ENCODE measurements at places on chromosomes 4 and X.

GRCh38 chr4:159937595-159937994 is 834.7 kb downstream of the RAPGEF2 start:
- DNase-seq: no peak

- peak; percentile 50 for DNase-seq
Observed at GRCh38 chr4:3346146-3346545, 53.3 kb downstream of the RGS12 start.

DNA sequence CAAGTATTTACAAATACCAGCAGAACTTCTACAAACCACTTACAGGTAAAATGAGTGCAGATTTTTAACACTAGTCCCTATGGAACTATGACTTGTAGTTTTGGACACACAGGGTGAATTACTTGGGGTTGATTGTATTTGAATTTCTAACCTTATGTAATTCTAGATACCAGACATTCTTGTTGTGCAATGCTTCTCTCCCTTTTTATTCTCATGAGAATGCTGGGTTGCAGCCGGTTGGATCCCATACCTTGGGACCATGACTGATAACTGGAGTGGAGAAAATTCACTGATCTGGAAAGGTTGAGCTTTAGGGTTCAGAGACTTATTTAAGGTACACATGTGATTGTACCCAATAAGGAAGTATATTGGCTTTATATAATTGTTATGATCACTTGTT is 8.8 kb downstream of the TET2 start:
- no peak for DNase-seq

DNA sequence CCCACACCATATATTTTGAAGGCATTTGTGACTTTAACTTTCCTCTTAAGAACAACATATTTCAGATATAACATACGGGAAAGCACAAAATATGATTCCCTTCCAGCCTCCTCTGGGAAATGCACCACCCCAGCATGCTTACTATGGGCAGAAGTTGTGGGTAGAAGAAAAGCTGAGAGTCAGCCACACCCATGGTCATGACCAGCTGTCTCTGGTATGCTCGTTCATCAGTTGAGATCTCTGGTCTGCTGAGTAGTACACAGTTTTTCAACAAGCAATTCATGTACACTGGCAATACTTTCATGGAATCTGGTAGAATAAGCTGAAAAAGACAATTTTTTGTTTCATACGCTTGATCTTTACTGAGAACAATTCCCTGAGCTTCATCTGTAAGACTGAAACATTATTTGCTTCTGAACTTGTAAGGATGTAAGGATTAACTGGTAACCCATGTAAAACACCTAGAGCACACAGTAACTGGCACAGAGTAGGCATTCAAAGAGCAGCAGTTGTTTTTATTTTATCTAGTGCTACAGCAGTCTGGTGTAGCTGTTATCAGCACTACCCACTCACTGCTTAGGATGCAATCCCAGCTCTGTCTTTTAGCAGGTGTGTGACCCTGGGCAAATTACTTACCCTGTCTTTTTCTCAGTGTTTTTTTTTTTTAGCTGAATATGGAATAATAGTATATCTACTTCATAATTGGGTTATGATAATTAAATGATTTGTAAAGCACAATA is 47.6 kb downstream of the METTL14 start:
- no peak for DNase-seq

DNA sequence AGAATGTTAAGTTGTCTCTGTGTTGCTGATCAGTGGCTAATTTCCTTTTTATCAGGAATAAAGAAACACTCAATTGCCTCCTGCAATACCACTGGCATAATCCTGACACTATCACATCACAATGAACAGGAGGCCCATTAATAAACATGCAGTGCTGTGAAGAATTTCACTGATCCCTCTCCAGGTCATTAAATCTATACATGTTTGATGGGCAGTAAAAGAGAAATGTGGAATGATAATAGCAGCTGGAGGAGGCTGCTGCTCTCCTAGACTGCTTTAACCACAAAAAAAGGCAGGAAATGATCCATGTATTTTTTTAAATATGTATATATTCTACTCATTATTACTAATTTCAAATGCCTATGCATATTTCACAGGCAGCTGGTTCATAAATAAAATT is 202.1 kb downstream of the CENPC start:
- no peak for DNase-seq

- DNase-seq: no peak
Observed at GRCh38 chr4:67355806-67356205, 189.5 kb downstream of the CENPC start.

DNA sequence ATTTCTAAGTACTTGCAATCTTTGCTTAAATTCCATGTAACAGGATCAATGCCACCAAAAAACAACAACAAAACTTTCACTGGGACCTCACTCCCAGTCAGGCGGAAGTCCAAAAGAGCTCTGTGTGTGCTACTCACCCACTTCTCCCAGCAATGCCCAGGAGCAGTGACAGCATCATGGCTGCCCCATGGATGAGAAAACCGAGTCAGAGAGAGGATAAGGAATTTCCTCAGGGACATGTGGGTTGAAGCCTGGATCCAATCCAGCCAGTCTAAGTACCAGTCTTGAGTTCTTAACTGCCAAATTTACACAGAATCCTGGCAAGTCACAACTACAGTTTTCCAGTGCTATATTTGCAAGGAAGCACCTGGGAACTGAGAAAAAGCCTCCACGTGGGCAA is 64.5 kb downstream of the STX18 start:
- no peak for DNase-seq

- no peak for DNase-seq
Observed at GRCh38 chrX:120357186-120357585, 4.7 kb upstream of the ATP1B4 start.

DNA sequence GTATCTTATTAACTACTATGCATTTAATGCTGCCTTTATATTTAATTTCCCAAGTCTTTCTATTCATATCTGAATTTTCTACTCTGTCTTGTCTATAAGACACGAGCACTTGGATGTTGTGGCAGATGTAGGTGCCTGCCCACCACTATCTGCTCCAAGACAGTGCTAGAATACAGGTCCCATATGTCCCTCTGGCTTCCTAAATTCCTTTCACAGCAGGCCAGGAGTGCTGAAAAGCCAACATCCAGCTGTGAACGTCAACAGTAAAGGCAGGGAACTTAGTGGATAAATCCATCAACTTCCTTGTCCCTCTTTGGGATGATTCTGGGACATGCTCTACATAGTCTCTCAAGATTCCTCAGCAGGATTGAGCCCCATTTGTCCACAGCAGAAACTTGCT is 245.1 kb upstream of the ETNPPL start:
- DNase-seq: no peak

GRCh38 chr4:146381263-146381872 is 140.4 kb downstream of the SLC10A7 start:
- no peak for DNase-seq

DNA sequence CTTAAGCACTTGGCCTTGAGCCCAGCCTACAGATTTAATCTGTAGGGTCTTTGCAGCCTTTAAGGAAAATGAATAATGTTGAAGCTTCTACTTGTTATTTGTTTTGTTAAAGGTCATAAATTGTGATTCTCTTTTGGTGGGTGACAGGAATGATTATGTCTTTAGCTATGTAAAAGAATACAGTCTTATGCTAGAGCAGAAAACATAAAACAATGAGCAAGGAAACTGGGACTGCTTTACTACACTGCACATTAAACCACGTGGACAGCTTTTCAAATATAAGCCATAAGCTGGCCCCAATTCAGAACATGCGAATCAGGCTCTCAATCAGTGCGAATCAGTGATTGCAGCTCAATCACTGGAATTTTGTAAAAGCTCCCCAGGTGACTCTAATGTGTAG is 40.9 kb upstream of the TBC1D19 start:
- no peak for DNase-seq

DNA sequence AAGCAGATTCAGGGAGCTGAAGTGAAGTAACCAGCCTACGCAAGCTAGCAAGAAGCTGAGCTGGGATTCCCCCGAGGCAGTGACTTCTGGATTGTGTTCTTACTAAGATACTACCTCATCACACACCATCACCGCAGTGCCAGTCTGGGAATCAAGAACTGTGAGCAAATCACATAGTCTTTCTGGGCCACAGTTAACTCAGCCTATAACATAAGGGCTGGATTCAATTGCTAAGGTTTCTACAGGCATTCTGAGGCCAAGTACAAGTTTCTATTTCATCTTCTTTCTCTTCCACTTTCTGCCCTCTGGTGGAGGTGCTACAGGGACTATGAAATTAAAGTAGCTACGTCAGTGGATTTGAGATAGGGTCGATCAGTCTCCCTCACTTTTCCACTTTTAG is 1.4 kb upstream of the CORIN start:
- no peak for DNase-seq

DNA sequence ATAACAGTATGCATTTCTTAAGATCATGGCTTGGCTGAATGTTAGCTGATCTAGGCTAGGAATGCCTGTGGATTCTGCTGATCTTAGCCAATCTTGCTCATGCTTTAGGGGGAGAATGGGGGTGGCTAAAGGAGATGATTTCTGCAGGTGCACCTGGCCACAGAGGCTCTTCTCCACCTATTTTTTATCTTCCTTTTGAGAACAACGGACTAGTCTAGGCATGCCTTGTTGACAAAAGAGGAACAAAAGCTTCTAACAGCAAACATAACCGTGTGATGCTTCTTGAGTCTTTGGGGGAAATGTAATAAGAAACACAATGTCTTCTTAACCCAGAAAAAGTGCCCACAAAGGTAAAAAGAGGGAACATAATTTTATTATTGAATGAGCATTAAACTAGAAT is 743.5 kb downstream of the ARAP2 start:
- no peak for DNase-seq

- DNase-seq: no peak
Observed at GRCh38 chr4:97590266-97590665, 553.0 kb downstream of the STPG2 start.

DNA sequence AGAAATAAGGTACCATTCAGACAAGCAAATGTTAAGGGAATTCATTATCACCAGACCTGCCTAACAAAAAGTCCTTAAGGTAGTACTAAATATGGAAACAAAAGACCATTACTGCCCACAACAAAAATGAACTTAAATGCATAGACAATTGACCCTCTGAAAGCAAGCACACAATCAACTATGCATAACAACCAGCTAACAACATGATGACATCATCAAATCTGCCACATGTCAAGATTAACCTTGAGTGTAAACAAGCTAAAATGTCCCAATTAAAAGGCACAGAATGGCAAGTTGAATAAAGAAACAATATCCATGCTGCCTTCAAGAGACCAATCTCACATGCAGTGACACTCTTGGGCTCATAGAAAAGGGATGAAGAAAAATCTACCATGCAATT is 160.7 kb upstream of the CPXCR1 start:
- no peak for DNase-seq

DNA sequence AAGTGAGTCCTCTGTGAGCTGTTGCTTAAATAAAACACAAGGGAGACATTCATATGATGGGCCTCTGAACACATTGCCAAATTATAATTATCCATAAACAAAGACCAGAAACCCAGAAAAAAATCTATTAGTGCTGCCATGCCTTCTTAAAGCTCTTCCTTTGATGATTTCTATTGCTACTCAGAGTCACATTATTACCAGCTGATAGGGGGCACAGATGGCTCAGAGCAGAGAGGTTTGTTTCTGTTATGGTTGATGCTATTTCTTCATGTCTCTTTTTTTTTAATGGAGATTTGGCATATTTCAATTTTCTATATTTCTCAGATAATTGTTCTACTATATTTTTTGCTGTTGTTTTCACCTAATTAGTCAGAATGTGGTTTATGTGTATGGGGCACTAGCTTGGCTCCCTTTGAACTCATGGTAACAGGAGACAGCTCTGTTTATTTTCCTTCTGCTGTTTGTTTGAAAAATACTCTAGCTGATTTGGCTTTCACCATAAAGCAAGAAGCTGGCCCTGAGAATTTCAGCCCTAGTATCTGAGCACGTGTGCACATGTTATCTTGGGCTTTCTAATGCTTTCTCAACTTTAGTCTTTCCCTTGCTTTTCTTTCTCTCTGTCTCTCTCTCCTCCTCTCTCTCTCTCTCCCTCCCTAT is 568.8 kb downstream of the PPARGC1A start:
- DNase-seq: no peak

GRCh38 chr4:11194431-11194830 is 234.3 kb downstream of the HS3ST1 start:
- no peak for DNase-seq

DNA sequence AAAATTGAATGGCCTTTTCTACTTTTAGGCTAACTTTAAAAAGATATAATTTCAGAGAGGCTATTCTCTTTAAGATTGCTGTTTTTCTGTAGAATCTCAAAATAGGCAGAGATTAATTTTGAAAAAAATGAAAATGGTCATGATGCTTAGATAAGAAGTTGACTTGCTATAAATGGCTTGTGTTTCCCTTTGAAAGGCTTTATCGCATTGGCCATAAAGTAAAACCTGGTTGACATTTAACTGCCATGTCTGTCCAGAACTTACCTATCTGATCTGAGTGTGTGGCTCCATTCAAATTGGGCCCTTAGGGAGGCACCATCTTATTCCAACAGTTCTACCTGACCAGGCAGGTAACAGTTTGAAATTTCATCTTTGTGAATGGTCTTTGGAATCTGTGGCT is 56.1 kb downstream of the AFF2 start:
- no peak for DNase-seq

DNA sequence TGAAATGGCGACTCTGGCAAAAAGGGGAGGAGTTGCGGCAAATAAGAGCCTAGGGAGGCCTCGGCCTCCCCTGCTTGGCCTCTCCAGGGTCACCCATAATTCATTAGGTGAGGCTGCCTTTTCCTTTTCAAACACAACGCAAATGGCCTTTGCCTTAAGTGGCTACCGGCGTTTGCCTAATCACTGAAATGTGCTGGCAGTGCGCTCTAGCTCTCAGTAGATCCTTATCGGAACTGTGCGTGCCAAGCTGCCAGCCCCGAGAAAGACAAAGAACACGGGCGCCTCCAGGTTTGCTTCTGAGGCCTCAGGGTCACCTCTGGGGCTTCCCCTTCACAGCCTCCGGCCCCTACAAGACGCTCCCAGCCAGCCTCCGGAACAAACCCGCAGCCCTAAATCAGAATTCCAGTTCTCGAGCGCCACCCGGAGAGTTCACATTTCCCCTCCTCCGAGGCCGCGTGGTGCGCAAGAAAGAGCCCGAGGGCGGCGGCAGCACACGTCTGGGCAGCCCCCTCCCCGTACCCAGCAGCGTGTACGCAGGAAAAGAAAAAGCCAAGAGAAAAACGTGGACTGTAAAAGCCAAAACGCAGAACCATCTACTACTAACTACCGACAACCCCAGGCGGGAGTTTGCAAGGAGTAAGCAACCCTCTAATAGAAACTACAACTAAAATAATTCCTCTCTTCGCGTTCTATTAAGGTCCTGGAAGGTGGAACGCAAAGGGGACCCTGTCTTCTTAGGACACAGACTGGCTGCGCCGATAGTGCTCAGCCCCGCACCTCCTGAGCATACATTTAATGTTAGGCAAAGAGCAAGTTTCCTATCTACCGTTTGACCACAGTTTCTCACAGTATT is 76.5 kb upstream of the BCOR start:
- peak; percentile 66 for DNase-seq

GRCh38 chrX:34341258-34341657 is 209.1 kb upstream of the FAM47A start:
- no peak for DNase-seq

GRCh38 chr4:17368408-17368807 is 143.5 kb downstream of the QDPR start:
- no peak for DNase-seq

Measured in femur (tissue), 1 donor.